ENCODE measurements at places on chromosomes 12 and 14. TPM values are rescaled to one million over a fixed set of nuclear protein-coding genes. Genes with fewer than 3 reads are reported as not detected.
A peak's percentile ranks its signal among the peaks of the same experiment; 100 is the strongest.

DNA sequence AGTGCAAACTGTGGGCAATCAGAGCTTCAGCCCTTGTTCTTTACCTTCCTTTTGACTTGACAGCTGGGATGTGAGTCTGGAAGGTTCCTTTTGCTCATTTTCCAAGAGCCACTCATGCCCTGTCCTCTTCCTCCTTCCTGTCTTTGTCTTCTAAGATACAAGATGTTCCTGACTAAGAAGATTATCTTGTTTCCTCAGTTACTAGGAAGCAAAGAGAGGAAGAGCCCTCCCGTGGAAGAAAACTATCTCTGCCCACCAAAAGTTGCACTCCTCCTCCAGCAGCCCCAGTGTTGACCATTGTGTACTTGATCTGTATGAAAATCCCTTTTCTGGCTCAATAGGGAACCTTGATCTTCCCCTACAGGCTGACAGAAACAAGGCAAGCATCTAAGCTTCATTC lies 138.0 kb downstream of the C12orf75 start:
- no peak for DNase-seq

DNA sequence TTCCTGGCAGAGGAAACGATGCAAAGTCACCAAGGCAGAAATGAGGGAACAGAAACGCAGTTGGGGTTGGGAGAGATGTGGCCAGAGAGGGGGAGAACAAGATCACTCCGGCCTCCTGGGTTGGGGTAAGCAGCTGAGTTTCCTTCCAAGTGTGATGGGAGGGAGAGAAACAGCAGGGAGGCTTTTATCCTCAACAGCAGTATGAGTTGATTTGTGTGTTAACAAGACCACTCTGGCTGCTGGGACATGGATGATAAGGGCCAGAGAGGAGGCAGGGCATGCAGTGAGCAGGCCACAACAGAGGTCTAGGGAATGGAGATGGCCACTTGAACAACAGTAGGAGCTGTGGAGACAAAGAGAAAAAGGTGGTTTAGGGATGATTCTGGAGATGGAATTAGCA lies 66.8 kb downstream of the GLRX5 start:
- no peak for DNase-seq

DNA sequence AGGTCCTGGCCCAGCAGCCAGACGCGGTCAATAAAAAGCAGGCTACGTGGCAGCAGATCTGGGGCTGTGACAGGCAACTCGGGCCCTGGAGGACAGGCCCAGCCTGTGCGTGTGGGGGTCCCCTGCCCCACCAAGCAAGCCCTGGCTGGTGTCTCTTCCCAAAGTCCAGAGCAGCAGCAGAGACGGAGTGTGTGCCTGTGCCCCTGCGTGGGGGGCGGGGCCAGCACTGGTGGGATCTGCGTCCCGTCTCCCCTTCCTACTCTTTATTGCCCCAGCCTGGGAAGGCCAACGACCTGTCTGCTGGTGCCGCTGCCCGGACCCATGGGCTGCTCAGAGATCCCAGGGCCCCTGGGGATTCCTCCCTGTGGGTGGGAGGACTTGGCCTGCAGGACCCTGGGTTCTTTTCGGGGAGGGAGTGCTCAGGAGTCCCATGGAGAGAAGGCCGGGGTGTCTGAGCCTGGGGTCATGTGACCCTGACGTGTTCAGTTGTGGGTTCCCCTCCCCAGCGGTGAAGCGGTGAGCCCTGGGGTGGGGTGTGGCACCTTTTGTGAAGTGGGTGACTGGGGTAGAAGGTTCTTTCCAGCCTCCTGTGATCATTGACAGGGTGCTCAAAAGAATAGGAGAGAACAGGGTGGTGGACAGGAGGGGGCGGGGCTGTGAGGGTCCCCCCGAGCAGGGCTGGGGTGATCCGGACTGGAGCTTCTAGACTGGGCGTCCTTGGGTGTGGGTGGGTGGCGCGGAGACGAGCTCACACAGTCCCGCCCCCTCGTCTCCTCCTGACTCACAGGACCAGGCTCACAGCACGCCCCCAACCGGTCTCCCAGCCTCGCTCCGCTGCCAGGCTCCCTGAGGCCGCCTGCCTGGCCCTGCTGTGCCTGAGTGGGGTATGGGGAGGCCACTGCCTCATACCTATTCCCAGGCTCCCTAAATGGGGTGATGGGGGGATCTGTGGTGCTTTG lies 22.4 kb downstream of the ASPG start:
- peak; percentile 44 for DNase-seq

- DNase-seq, result no peak
Measured at GRCh38 chr12:115830070-115830469, 447.4 kb downstream of the MED13L start.

DNA sequence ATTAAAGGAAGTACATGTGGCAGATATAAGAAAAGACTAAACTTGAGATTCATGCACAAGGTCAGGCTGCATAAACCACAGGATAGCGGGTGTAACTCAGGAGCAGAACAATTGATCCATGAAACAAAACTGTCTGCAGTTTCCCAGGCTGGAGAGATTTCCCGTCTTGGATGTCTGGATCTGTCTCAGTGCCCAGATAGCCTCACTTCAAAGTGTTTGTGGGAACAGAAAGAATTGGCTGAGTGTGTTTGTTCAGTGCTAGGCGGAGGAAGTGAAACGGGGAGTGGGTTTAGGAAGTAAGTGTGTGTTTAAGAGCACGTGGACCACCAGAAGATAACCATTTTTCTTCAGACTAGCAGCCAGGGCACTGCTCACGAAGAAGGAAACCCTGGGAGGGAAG lies 1.4 kb upstream of the RNASE10 start:
- DNase-seq, result no peak

DNA sequence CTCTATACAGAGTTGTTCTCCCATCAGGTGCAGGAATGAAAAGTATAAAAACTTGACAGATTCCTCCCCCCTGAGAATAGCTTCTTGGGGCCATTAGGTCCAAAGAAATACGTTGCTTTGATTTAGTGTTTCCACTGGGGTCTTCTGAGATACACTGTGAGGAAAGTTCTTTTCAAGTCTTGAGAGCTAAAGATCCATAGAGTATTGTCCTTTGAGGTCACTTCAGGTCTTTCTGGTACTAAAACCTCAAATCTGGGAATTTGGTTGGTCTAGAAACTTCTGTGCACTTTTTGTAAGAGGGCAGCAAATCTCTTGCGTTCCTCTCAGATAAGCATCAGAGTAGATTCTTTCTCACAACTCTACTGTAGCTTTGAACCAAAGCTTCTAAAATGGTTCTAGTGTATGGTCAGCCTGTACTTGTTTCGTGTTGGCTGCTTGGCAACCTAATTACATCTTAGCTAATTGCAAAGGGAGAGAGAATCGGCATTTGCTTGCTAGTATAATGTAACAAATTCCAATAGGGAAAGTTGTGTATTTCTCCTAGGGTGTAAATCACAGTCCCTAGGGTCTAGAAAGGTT lies 10.0 kb downstream of the SRSF5 start:
- no peak for DNase-seq

DNA sequence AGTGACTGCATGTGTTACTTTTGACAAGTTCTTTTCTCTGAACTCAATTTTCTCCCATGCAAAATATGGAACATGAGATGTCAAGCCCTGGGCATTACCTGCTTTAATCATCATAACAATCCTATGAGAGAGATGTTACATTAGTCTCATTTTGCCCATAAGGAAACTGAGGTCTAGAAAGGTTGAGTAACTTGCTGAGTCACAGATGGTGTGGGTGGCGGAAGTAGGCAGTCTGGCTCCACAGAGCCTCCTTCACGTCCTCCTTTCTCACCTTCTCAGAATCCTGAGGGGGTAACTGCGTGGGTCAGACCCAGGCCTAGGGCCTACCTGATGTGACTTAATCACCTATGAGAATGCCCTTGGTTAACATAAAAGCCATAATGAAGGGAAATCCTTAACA lies 50.7 kb downstream of the TMTC1 start:
- DNase-seq, result peak; percentile 66

- DNase-seq, result no peak
Measured at GRCh38 chr14:104305511-104306449, 167.4 kb downstream of the KIF26A start.

DNA sequence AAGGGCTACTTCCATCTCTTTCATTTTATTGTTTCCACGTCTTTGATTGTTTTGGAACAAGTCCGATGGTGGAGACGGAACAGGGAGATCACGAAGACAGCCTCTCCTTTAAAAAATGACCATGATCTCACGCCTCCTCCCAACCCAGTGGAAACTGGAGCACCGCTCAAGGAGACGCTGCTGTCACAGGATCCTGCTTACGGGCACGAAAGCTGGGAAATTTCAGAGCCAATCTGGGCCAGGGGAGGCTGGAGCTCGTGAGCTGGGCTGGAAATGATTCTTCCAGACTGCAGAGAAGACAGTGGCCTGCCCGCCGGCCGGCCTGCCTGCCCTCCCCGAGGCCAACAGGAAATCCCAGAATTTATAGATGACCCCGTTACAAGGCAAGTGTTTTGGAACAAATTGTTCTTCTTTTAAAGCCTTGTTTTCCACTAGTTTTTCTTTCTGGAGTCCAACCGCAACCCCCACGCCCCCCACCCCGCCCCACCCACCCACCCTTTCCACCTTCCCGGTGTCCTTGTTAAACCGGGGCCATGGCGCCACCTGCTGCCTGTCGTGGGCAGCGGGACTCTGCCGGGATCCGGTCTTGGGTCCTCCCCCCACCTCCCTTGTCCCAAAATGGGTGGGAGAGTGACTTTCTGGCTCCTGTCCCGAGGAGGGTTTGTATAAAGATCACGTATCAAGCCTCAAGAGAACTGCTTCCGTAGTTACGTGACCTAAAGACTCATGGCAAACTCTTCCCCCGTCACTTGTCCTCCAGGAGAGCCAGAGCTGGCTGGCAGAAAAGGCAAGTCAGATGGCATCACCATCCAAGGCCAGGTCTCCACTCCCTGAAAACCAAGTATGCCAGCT lies 40.3 kb downstream of the MAP1LC3B2 start:
- DNase-seq, result peak; percentile 57

DNA sequence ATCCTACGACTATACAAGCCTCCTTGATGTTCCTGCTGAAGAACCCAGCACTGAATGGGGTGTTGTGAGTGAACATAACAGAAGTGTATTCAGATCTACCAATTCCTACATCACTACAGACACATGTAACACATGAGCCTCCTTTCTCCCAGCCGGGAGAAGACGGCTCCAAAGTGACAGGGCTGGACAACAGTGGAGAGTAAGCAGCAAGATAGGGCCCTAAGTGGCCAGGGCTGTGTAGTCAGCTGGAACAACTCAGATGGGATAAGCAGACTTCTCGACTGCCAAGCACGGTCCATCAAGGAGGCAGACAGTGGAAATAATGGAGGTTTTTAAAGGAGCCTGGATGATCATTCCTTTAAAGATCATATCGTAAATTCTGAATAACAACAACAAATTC lies 73.5 kb downstream of the TTC7B start:
- no peak for DNase-seq

DNA sequence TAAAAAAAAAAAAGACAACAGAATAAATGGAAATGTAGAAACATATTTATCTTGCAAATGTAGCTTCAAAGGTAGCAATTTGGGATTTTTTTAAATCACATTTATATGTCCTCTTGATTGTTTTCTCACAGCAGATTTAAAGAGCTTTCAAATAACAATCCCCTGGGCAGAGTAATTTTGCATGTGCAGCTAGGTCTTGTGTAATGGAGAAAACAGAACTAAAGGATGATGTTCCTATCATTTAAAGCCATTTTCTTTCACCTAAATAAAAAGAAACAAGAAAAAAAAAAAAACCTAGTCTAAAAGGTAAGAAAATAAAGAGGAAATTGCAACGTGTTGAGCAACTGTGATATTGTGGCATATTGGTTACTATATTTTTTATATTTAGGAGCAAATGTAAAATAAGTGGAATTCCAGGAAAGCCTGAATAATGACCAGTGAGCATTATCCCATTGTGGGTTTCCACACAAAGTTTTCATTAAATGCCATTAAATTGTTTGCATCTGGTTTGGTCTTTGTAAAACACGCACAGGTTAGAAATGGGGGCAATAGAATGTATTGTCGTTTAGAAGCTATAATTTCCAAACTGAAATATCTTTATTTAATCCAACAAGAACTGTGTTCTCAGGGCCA lies 215.6 kb downstream of the SLC6A15 start:
- DNase-seq, result no peak

- DNase-seq, result no peak
Measured at GRCh38 chr14:49875640-49876198, 17.2 kb upstream of the ARF6 start.

- DNase-seq, result no peak
Measured at GRCh38 chr12:132494294-132495164, 4.6 kb downstream of the FBRSL1 start.

DNA sequence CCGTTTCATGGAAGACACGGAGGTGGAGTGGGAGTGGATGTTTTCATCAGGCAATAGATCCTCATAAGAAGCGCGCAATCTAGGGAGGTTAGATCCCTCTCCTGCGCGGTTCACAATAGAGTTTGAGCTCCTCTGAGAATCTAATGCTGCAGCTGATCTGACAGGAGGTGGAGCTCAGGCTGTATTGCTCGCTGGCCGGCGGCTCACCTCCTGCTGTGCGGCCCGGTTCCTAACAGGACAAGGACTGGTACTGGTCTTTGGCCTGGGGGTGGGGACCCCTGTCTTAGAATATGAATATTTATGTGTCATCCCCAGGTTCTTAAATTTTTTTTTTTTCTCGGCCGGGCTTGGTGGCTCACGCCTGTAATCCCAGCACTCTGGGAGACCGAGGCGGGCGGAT lies 36.7 kb downstream of the PRICKLE1 start:
- DNase-seq, result no peak

DNA sequence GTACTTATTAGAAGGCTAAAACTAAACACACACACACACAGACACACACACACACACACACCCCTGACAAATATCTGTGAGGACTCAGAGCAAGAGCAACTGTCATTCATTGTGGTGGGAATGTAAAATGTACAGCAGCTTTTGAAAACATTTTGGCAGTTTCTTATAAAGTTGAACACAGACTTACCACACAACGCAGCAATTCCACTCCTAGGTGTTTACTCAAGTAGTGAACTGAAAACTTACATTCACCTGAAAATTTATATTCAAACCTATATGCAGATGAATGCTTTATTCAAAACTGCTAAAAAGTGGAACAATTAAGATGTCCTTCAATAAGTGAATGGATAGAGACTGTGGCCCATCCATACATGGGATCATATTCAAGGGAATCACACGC lies 18.6 kb downstream of the ZNF605 start:
- no peak for DNase-seq

DNA sequence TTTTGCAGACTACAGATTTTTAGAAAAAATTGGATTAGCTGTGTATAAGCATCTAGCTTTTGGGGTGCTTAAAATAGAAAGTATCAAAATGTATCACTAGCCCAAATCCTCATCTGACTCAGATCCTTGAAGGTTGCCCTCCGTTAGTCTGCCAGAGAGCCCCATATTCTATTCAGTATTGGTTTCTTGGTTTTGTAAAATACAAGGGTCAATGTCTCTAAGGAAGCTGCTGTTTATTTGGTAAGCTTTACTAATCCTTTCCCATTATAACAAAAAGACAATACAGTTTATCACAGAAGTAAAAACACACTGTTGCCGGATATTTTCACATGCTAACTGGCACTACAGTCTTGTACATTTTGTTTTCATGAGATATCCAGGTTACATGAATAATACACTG lies 92.8 kb upstream of the PTHLH start:
- no peak for DNase-seq

CMKLR1 gene
- 0.12 TPM for total RNA-seq

TNFAIP2 gene
- total RNA-seq, result 17.9 TPM

SCNN1A gene
- total RNA-seq, result 136 TPM

KLRC2 gene
- total RNA-seq, result 1.9 TPM

LRRC10 gene
- total RNA-seq, result not detected

DNAH10 gene
- 0.22 TPM for total RNA-seq

SERPINA9 gene
- not detected for total RNA-seq

SDR9C7 gene
- total RNA-seq, result not detected

FOXA1 gene
- total RNA-seq, result 11.2 TPM

Measured in MCF 10A (cell line).